ENCODE measurements at places on chromosomes 6 and 20.

- DNase-seq, result no peak
Measured at GRCh38 chr6:163984124-163984936, 569.8 kb downstream of the QKI start.

DNA sequence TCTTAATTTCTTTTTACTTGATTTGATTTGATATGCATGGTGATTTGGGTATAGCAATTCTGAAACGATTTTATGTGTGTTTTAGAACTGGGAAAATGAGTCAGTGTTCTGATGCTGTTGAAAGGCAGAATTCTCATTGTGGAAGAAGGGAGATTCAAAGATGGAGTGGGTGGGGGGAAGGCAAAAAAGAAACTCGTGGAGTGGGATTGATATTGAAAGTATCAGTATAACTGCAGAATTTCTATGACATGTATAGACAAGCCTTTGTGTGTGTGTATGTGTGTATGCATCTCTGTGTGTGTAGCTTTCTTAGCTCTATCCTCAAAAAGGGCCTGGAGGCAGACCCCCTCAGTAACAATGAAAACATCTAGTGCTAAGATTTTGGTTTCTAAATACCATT, 184.3 kb upstream of the OLIG3 start:
- DNase-seq, result no peak

DNA sequence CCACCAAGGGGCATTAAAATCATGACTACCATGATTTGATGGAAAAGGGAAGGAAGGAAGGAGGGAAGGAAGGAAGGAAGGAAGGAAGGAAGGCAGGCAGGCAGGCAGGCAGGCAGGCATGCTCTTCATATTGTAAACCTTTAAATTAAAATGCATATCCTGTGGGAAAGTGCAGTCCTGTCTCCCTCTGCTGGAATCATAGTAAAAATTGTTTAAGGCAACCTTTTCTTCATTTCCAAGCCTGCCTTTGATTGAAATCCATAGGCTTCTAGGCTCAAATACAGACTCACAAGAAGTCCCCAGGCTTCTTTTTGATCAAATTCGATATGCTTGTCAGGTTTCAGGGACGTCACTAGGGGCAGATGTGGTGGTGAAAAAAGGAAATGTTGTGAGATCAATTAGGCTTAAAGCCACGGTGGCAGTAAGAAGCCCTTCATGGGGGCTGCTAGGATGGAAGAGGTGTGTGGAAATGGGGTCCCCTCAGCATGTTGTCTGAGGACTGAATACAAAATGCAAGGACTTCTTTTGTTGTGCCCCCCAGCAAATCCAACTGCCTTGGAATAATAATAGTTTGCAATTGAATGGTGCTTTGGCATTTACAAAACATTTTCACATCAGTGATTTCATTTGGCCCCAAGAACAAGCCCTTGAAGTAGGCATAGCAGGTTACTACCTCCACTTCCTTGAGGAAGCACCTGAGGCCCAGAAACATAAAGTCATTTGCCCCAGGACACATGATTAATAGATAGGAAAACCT, 25.6 kb upstream of the GABRR1 start:
- no peak for DNase-seq

DNA sequence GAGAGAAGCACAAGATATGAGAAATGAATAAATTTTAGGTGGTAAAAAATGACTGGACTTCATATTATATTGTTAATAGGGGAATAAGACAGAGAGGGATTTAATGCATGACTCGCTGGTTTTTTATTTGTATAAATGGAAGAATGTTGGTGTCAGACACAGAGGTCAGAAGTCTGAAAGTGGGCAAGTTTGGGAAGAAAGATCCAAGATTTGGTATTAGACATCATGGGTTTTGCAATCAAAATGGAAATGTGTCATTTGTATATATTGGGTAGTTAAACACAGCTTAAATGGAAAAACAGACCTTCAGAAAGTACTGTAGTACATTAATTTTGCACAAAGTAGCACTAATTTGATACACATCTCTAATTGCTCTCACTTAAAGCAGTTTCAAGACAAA, 96.2 kb downstream of the EYA4 start:
- DNase-seq, result no peak

DNA sequence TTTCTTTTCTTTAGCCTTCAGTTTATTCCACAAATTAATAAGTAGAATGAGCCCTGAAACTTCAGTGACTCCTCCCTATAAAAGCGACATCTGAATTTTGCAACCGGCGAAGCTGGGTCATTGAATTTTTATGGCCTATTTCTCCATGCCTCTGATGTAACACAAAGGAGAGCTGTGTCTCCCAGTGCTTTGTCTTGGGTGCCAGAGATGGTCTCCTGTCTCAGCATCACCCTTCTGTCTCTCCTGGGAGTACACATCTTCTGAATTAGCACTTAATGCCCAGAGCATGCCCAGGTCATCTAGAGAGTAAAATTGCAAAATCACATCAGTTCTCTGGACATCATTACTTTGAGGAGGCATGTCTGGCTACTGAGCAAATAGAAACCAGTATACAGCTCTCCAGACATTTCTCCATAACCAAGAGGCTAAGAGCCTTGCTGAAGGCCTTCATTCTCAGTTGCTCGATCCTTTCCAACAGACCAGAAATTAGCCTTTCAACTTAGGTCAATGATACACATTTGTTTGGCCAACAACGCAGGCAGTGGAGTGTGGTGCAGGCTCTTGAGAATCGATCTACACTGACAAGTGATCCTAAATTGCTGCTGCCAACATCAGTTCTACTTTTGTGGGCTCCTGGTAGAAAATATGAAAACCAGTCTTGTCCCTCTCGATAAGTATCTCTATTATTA, 176.0 kb upstream of the FOXQ1 start:
- DNase-seq, result no peak

DNA sequence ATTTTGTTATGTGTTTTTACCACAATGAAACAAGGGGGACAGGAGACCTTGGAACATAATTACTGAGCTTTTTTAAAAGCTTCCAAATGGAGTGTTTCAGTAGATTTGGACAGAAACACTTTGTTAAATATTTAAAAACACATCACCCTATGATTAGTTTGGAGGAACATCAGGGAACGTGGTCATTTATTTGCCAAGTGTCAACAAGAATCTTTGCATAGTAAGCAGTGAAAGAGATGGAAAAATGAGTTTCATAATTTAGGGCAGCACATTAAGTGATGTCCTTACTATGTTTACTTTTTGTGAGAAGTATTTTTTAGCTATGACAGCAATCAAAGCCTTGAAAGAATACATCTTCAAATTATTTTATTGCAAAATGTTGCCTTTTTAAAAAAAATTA, 82.6 kb downstream of the PROKR2 start:
- DNase-seq, result no peak

- DNase-seq, result no peak
Measured at GRCh38 chr20:58130581-58130980, 97.9 kb downstream of the ANKRD60 start.

GRCh38 chr6:16184129-16184528, 54.3 kb upstream of the GMPR start:
- DNase-seq, result no peak

DNA sequence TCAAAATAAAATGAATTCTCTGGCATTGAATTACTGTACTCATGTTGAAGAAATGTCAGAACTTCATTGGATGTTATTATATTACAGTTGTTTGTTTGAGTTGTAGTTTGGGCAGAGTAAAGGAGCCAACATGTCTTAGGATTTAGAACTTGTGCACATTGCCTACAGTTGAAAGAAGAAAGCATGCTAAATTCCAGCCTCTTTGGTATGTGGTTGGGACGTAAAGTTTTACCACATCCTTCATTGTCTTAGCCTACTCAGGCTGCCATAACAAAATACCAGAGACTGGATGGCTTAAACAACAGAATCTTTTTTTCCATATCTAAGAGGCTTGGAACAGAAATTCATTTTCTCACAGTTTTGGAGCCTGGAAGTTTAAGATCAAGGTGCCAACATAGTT, 42.4 kb downstream of the HFE start:
- no peak for DNase-seq

DNA sequence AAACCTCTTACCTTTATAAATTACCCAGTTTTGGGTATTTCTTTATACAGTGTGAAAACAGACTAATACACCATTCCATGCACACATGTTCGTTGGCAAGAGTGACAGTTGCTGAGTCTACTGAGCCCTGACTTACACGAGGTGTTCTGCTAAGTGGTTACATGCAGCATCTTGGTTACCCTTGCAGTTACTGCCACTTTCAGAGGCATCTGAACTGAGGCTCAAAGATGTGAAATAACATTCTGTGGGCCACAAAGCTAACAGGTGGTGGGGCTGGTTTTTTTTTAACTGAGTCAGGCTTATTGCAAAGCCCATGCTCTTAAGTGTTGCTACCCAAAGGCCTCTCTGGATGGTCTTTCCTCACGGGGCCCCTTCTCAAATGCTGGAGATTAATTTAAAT, 54.4 kb upstream of the GTSF1L start:
- no peak for DNase-seq

GRCh38 chr6:136429264-136430065, 120.8 kb downstream of the MAP7 start:
- no peak for DNase-seq

GRCh38 chr20:1242099-1242498, 16.3 kb downstream of the RAD21L1 start:
- no peak for DNase-seq

- DNase-seq, result no peak
Measured at GRCh38 chr6:37709250-37709931, 11.7 kb upstream of the MDGA1 start.

All from HS-27A (cell line).